ENCODE measurements at places on chromosomes 16 and 17.

DNA sequence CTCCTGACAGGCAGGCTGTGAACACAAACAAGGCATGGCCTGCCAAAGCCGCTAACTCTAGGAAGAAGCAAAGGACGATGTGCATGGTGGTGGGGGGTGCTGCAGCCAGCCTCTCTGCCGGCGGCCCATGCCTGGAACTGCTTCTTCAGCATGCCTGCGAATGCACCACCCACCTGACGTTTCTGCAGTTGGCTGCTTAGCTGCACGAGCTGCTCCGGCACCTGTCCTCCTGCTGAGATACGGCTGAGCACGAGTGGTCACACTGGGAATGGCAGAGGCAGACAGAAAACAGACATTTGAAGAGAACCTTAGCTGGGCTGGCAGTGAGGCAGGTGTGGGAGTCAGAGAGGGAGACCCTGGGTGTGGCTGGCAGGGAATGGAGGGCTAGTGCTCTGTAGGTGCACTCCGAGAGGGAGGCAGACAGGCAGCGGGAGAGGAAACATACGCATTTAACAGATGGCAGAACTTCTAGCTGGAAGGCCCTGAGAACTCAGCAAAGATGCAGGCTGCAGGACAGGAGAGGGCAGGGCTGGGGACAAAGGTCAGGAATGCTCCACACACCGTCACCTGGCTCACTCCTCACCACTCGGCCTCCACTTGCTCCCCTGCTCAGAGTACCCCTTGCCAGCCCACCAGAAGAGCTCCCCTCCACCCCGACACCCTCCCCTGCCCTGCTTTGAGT lies 5.2 kb downstream of the FLCN start:
- DNase-seq: no peak

GRCh38 chr17:68792873-68793272 lies 162.3 kb downstream of the ABCA8 start:
- no peak for DNase-seq

- DNase-seq: no peak
Observed at GRCh38 chr16:56257239-56257638, 66.0 kb downstream of the GNAO1 start.

DNA sequence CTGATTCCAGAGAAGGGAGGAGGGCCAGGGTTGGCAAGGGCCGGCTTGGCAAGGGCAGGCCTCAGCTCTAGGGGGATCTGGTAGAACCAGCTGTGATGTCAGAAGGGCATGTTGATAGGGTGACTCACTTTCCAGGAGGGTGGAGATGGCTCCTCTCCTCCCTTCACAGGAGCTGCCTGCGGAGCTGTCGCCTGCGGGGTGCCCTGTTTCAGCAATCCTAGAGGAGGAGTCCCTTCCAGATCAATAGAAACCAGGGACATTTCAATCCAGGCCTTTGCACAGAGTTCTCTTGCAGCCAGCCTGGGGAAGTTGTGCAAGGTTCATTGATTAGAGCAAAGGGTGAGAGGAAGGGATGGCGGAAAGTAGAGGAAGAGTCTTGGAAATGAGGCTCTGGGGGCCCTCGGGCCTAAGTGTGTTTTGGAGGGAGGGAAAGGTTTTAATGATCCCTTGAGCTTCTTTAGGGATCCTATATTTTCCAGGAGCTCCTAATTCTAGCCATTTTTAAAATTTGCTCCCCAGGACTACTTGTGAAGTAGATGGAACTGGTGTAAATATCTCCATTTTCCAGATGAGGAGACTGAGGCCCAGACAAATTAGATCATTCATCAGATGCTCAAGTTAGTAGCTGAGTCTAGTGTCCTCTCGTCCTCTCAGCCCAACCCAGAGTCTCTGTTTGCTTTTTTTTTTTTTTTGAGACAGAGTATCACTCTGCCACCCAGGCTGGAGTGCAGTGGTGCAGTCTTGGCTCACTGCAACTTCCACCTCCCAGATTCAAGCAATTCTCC lies 24.8 kb upstream of the CSNK2A2 start:
- no peak for DNase-seq

GRCh38 chr16:15829460-15829859 lies 27.4 kb downstream of the MYH11 start:
- DNase-seq: peak; percentile 81

DNA sequence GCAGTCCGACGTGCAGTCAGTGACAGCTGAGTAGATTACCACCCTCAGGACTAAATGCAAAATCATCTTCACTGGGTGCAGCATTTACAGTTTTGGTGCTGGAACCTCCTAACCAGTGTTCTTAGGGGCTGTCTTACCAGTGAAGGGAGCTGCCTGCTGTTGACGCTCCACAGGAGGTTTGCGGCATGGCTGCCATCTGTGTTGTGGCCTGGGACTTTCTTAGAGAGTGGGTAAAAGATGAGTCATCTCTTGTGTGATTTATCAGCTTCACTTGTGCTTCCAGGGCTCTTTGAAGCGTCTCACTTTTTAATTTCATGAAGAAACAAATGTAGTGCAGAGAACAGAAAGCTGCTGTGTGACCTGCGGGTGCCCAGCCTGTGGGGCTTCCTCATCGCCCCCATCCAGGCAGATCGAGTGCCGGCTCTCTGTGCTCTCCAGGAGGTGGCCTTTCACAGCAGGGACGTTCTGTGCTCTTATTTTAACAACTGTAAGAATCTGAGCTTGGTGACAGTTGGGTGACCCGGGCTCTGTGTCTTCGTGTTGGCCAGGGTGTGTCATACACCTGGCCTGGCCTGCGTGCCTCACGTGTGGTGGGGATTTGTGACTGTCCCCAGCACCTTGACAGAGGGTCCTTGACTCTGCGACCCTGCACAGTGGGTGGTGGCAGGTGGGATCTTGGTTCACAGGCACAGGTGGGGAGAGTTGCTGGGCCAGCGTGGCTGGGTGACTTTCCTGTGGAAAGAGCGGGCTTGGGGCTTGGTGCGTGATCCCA lies 24.3 kb upstream of the ZNF750 start:
- DNase-seq: peak; percentile 96

DNA sequence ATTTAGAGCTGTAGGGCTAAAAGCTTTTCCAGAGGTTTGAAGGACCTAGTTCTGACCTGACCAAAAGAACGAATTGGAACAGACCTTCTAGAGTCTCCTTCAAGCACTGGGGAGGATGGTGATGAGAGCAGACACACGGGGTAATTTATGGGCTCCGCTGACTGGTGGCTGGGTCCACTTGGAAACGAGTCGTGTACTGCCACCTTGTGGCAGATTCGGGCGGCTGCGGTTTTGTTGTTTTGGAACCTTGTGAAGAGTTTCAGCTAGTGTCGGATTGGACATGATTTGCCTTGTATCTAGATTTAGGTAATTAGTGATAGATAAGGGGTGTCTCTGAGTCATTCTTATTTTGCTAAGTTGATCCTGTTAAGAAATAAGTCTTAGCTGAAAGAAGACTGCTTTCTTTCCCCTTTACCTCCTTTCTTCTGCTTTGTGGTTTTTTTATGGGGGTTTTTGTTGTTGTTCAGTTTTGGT lies 98.9 kb downstream of the AATF start:
- DNase-seq: peak; percentile 79

DNA sequence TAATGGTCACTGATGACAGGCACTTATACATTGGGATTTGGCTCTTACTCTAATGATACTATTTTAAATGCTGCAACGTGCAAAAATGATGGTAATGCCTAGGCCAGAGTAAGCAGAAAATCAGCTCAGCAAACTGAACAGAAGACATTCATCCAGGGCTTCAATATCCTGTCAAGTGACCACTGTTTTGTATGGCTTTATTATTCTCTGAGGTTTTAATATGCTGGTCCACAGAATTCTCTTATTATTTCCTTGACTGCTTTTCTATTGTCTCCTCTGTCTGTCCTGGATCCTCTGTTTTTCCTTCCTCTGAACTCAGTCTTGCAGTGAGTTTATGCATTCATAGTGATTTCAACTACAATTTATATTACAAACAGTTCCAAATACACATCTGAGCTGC lies 90.8 kb upstream of the PMFBP1 start:
- DNase-seq: no peak

DNA sequence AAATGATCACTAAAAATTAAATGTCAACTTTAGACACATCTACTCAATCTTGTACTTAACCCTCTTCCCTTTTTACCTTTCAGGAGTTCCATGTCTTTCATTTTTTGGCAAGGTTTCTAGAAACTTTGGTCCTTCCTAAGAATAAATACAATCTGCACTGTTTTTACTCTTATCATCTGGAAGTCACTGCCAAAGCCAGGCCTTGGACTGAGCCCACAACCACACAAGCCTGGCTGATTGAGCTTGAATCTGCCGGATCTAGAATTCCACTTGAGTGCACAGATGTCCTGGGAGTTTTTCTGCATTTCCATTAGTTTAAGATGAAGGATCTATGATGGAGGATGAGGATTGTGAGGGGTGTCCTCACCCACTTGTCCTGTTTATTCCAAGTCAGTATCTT lies 126.1 kb downstream of the VPS53 start:
- no peak for DNase-seq

DNA sequence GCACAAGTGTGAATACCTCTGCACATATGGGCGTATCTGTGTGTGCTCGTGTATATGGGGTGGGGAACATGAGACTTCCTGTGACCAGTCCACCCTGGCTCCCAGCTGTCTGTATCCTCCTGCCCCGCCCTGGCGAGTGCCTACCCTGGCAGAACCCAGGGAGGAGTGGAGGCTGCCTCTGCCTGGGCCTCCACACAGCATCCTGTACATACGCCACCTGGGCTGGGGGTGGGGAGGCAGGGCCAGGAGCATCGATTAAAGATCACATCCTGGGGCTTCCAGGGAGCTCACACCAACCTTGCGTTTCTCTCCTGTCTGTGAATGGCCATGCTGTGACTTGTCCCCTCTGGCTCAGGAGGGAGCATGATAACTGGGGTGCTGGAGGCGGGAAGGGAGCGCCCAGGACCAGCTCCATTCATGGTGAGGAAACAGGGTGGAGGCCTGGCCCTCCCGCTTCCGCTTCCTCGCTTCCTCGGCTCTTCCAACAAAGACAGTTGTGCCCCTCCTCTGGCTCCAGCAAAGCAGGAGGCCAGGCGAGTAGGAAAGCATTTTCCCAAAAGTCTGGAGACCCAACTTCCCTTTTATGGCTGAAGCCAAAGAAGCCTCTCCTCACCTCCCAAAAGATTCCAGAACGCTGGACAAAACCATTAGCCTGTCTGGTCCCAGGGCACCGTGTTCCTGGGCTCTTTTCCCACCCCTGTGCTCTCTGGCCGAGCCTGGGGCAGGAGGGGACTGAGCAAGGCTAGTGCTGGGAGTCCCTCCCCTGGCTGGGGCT lies 22.9 kb downstream of the ADAM11 start:
- DNase-seq: no peak

GRCh38 chr17:82926081-82926480 lies 86.3 kb upstream of the ZNF750 start:
- DNase-seq: no peak

- DNase-seq: no peak
Observed at GRCh38 chr16:49932434-49932833, 76.5 kb upstream of the ZNF423 start.

DNA sequence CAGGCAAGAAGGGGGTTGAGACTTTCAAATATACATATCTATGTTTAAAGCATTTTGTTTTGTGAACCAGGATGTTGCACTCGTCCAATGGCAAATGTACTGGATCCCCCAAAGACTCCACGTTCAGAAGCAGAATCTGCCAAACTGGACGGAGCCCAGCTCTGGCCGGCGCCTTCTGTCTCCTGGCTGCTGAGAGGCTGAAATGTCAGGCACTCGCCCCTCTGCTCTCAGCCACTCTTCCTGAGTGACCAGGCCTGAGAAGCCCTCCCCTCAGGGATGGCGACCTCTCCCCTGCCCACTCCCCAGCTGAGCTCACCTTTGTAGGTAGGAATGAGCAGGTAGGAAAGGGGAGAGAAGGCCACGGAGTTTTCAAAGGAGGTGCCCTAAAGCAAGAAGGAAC lies 187.5 kb upstream of the FOXF1 start:
- DNase-seq: no peak

- DNase-seq: peak; percentile 74
Observed at GRCh38 chr16:477301-478157, 50.0 kb upstream of the CAPN15 start.

GRCh38 chr17:70772761-70773160 lies 603.4 kb downstream of the KCNJ2 start:
- peak; percentile 15 for DNase-seq

- no peak for DNase-seq
Observed at GRCh38 chr16:55386534-55387296, 62.7 kb downstream of the IRX6 start.

- peak; percentile 68 for DNase-seq
Observed at GRCh38 chr17:82668631-82669099, 20.4 kb upstream of the WDR45B start.

DNA sequence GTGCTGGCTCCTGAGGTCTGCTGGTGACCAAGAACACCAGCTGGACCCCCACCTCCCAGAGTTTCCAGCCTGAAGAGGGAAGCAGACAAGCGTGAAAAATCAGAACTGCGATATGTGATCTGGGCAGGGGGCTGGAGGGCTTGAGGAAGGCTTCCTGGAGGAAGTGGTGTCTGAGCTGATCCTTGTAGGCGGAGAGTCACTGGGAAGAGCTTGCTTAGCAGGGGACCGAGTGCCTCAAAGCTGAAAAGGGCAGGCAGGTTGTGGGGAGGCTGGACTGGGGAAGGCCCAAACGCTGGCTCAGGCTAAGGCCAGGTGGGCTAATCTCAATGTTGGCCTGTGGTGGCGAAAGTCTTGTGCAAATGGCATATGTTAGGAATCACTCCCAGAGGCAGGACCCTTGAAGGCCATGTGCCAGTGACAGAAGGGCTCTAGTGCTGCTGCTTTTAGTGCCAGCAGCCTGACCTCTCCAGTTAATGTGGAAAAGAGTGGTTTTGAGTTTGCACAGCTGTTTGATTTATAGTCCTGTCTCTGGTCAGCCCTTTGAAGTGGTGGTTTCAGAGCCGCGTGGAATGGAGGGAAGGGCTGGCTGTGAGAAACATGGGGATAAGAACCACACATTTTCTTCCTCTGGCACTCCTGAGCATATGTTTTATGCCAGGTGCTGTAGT lies 85.3 kb upstream of the LGALS9 start:
- peak; percentile 75 for DNase-seq

DNA sequence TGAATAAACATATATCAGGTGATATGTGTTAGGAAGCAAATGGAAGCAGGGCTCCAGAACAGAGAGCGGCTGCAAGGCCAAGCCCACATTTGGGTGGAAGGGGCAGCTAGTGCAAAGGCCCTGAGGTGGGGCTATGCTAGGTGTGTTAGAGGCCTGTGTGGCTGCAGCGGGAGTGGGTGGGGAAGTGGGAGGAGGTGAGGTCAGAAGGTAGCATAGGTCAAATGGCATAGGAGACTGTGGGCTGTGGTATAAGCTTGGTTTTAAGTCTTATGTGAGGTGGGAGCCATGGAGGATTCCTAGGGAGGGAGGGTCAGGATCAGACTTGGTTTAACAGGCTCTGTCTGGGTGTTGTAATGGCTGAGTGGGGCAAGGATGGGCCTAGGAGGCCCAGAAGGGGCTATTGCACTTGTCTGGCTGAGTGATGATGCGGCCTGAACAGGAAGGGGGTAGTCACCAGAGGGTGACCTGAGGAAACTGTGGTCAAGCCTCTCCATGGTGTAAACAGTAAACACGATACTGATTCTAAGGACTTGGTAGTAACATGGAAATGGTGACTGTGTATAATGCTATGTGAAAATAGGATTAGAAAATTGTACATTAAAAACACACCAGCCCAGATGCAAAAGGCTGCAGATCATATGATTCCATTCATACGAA lies 31.1 kb downstream of the RAI1 start:
- DNase-seq: peak; percentile 71

- DNase-seq: peak; percentile 93
Observed at GRCh38 chr16:17342031-17342430, 128.7 kb downstream of the XYLT1 start.

- DNase-seq: no peak
Observed at GRCh38 chr17:77859035-77859810, 99.3 kb upstream of the TNRC6C start.

GRCh38 chr17:48132385-48132784 lies 24.8 kb downstream of the SNX11 start:
- DNase-seq: no peak

- DNase-seq: no peak
Observed at GRCh38 chr17:11430751-11431150, 167.5 kb upstream of the DNAH9 start.
